ENCODE measurements at places on chromosomes 5 and 9. TPM values are rescaled to one million over a fixed set of nuclear protein-coding genes. Genes with fewer than 3 reads are reported as not detected.

The EGFLAM gene
- polyA plus RNA-seq = 7.2 TPM

The PTTG1 gene
- 66.6 TPM for polyA plus RNA-seq

The IL31RA gene
- polyA plus RNA-seq = 0.12 TPM

DNA sequence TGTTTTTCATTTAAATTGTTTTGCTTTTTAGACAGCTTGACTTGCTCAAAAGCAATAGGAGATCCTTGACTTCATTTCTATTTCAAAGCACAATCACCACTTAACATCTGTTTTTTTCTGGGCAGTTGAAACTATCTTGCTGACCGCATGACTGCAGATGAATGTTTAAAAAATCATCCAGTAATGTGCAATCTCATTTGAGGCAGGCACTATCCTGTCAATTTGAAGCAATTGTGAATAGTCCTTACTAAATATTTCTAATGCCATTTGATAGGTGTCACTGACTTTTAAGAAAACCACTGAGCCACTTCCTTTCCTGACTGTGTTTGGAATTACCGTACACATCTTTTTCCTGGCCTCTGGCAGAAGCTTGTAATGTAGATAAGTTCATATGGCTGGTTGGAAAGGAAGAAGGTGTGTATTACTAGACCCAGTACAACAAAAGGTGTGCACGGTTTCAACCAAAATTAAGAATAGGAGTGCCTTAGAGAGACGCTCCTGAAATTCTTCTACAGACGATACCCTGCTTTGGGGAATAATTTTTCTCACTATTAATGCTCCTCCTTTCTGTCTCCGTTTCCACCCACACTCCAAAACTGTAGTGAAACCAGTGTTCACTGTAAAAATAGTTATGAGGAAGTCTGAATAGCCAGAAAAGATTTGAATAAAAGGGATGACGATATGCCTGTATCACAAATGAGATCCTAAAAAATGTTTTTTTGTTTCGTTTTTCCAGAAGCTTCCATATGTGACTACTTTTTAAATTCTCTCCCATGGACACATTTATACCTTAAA lies 136.7 kb upstream of the MOCS2 start:
- DNase-seq = no peak

DNA sequence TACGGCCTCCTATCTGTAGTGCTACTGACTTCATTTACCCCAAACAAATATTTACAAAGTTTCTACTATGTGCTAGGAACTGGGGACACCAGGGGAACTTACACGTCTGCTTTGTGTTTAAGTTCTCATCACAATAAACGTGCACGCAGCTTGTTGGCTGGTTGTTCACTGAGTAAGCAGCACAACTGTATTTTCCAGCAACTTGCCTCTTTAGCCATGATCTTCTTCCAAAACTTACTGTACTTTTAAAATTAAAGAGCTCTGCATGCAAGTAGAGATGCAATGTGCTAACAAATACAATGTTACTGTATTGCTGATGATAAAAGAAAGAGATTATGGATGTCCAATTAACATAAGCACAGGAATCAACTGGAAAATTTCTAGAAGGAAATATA lies 62.8 kb downstream of the RAPGEF1 start:
- no peak for DNase-seq

GRCh38 chr5:160219356-160219755 lies 9.9 kb upstream of the FABP6 start:
- DNase-seq = no peak

DNA sequence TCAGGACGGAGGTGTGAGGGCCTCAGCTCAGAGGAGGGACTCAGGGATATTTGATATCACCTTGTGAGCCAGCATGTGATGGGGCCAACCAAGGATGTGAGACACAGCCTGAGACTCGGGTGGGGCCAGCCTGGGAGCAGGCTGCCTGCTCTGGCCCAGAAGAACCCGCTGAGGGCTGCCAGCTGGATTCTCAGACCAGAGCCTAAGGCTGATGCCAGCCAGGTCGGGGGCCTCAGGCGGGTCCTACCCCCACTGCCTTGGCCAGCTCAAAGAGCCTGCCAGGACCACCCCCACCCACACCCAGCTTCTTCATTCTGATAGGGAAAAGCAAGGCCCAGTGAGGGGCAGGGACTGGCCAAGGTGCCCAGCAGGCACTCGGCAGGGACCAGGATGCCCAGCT lies 20.3 kb upstream of the DUSP1 start:
- no peak for DNase-seq
